ENCODE measurements at places on chromosomes 6 and 20.

DNA sequence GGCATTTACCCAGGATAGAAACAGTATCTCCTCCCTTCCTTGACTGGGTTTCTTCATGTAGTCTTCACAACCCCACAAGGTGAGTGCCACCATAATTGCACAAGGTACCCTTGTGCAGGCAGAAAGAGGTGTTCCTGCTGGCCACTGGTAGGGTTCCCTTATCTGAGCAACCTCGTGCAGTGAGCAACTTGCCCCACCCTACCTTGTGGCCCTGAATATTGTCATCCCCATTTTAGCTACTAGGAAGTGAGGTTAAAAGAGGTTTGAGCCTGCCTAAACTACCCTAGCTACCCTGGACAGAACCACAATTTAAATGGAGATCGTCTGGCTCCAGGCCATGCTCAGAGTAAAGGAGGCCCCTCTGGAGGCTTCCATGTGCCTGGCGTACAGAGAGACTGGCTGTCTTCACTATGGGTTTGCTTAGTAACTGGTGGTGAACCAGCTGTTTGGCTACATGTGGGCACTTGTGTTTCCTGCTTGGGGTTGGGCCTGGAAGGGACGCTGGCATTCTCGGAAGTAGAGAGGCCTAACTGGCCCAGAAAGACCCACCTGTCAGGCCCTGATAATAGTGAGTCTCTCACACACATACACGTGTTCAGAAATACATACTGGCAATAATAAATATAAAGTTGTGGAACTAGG, 148.8 kb downstream of the LRFN2 start:
- no peak for DNase-seq

GRCh38 chr6:2230659-2231277, 14.6 kb downstream of the GMDS start:
- no peak for DNase-seq

DNA sequence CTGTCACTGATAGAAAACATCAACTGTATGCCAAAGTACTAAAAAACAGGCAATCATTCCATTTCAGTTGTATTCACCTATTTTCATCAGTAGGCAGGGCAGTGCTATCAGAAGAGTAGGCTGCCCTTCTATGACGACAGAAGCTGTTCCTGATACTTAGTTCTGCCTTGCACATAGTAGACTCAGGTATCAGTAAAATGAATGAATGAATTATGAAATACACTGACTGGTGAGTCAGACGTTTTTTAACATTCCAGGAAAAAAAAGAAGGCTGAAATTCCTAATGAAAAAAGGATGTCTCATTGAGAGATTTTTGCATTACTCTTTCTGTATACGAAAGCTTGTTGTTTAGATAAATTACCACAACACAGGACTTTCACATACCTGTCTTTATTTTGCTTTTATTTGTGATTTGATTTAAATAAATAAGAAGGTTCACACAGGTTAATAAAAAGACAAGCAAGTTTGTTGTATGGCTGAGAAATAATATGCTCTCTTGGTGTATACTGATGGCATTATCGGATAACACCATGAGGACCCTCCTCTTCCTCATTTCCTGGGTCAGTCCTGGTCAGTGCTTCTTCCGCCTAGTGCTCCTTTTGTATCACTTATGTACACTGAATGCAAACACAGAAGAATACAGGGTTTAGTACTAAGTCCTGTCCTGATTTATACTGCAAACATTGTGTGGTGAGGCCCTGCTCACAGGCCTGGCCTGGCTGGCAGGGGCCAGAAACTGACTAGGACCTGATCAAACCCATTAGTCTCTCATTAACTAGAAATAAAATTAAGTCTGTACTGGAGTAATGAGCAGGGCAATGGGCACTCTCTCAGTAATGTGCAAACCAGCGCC, 39.4 kb upstream of the SPDEF start:
- no peak for DNase-seq

DNA sequence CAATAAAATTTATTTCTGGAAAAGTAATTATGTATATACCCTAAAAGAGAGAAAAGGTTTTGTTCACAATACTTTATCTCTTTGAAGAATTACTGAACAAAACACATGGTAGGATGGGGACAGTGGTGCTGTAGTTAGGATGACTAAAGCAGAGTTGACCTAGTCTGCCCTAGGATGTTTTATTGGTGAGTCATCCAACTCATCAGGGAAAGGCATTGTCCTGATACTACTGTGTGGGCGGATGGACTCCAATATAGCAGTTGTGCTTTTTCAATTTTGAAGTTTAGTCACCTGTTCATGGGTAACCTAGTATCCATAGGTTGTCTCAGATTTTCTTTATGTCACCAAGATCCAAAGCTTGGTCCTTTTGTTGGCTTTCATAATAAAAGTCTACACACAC, 53.3 kb upstream of the EYS start:
- DNase-seq, result no peak

DNA sequence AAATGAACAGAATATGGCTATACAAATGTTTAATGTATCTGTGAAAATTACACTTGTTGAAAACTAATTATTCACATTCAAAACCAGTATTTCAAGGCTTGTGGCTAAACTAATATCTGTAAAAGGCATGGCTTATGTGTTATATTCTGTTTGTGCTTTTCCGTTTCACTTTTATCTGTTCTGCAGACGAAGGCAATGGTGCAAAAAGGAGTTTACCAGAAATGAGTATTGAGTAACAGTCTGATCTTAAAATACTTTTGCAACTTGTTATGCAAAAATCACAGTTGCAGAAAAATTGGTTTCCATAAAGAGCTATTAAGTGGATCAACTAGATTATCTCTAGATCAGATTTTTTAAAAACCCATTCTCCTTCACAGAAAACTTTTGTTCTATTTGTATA, 9.4 kb upstream of the STX11 start:
- no peak for DNase-seq

- no peak for DNase-seq
Measured at GRCh38 chr6:121607721-121608120, 172.3 kb downstream of the GJA1 start.

DNA sequence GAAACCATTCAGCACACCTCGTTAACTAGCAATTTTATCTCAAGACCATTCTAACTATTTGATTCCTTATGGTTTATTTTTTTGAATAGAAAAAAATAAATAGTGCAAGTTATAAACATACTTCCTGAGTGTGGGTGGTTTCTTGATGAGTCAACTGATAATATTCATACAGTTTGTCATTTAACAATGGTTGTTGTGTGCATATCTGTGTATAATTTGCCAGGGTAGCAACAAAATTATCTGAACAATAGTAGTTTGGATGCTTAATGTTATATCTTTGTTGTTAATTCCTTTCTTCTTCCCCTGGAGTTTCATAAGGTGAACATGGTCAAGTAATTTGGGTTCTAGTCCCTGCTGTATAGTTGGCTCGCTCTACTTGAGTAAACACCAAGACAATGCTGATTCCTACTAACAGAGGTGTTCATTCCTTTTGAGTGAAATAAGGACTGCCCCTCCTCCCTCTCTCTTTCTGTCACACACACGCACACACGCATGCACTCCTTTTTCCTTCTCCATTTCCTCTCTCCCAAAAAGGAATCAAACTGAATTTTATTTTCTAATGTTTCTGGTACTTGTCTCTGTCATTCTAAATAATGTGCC, 938.1 kb upstream of the EPHA7 start:
- DNase-seq, result no peak

DNA sequence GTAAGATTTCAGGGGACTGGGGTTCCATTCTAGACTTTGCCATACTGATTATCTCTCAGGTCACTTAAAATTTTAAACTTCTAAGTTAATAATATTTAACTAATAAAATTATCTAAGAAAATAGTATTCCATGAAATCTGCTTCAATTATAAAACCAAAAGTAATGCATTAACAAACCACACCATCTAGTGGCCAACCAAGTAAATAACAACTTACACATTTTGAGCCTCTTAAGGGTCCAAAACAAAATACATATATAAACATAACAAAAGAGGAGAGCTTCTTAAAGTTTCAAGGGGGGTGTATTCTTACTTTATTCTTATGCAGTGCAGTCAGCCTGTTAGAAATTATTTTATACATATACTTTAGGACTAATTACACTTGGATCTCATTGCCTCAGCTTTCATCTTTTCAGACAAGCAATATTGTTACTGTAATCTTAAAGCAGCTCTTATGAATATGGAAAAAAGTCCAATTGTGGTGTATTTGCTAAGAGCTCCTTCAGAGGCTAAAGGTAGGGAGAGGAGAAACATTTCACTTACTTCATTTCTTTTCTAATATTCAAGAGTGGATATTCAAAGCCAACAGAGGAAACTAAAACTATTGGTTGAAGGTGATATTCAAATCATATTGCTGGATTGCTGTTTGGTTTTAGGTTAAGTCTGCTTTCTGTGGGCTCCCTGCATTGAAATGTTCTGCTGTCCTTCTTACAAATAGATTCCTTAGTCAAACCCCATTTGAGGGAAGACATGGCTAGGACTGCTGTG, 199.7 kb upstream of the SIM1 start:
- DNase-seq, result no peak

DNA sequence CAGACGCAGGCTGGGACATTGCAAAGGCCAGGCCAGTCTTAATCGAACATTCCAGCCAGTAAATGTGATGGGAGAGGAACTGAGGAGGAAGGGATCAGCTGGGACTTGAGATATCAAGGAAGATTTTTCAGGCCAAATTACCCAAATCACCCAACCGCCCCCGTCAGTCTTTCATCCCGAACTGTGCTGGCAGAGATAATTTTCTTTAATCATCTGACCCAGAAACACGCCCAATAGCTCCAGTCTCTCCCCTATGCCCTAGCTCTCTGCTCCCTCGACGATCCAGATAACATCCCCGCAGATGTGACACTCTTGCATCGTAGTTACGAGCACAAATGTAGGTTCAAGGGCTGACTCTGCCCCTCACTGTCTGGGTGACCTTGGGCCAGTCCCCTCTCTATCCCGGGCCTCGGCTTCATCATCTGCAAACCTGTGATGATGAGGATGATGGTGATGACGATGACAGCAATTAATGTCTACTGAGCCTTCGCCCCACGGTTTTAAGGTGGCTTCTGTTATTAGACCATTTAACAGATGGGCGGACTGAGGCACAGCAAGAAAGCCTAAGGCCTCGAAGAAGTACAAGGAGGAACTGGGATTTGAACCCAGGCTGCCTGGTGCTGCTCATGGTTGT, 118.6 kb downstream of the PREX1 start:
- DNase-seq, result no peak

Data from smooth muscle cell of the brain vasculature (primary cell).